ENCODE measurements at places on chromosomes 16 and 17.
A peak's percentile ranks its signal among the peaks of the same experiment; 100 is the strongest.

DNA sequence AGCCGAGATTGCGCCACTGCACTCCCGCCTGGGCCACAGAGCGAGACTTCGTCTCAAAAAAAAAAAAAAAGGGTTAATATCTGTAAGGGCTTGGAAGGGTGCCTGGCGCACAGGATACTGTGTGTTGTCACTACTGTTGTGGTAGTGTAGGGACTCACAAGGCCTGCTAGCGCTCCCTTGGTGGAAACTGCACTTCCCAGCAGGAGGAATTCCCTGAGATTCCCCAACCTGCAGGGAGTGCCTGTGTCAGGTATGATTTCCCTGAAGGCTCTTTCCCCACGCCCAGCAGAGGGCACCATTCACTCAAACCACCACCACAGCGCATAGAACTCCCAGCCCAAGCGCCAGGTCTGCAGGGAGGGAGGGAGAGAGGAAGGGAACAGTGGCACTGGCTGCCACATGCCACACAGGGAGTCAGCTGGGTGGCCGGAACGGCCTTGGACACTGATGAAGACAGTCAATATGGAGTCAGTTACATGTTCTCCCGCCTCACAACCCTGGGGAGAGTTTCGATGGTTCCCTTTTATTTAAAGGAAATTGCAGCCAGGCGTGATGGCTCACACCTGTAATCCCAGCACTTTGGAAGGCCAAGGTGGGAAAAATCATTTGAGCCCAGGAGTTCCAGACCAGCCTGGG, 32.7 kb upstream of the CDH1 start:
- peak; percentile 84 for DNase-seq

- DNase-seq = no peak
These were observed 11.7 kb downstream of the TRAF4 start for GRCh38 chr17:28755486-28755885.

GRCh38 chr16:1049113-1049975, 23.2 kb upstream of the SSTR5 start:
- no peak for DNase-seq

DNA sequence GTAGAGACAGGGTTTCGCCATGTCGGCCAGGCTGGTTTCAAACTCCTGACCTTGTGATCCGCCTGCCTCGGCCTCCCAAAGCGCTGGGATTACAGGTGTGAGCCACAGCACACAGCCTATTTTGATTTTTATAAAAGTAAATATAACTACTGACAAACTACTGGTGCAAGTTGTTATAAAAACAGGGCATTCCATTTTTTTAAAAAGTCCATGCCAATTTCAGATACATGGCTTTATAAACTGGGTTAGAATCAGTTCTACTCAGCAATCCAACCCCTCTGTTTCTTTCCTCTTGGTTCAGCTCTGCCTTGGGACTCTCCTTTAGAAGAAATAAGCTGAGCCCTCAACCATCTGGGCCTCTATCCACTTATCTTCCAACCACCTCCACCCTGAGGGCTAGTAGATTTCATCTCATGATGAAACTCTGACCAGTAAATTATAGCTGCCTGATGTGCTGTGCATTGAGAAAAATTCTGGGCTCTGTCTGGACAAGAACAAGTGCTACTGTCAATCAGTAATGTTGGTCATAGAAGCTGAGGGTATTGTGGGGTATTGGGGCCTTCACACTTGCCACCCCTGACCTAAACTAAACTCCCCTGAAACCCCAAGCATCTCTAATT, 10.2 kb downstream of the RANBP10 start:
- no peak for DNase-seq

DNA sequence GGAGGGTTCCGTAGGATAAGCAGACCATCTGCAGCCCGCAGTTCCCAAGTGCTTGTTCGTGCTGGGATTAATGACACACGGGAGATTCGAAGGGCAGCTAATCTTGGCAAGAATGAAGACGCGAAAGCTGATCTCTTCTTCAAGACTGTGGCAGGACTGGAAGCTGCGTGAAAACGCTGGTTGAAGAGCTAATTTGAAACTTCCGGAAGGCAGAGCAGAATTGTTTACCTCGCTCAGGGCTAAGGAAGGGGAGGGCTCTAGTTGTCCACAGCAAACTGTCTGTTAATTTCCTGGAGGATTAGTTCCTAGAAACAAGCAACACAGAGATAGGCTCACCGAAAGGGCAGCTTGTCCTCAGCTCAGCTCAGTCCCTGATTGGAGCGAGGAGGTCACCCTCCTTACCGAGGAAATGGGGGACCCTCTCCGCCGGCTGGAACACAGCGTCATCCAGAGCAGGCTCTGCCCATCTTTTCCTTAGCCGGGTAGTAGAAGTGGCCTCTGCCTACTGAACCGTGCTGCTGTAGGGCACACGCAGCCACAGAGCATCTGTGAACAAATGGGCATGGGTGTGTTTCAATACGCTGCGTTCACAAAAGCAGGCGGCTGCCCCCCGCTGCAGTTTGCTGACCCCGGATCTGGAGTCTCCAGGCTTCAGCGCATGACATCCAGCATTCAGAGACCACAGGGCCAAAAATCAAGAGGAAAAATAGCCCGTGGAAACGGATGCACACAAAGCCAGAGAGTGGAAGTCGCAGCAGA, 16.7 kb upstream of the BAIAP2 start:
- DNase-seq = no peak

All from GM13976 (cell line).